ENCODE measurements at places on chromosomes 4 and X.
A peak's percentile ranks its signal among the peaks of the same experiment; 100 is the strongest.

DNA sequence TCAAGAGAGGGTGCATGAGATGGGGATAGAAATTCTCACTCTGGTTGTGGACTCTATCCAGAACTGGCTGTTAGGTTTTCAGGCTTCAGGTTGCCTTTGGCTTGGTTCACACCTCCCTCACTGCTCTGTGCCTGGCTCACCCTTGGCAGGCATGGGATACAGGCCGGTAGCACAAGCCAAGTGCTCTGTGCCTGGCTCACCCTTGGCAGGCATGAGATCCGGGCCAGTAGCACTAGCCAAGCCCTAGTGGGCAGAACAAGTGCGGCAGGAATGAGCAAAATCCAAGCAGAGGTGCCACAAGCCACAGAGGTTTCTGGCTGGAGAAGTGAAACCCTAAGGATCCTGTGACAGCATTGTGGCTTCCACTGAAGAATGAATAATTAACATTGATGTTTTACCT lies 1642.3 kb downstream of the C4orf33 start:
- no peak for DNase-seq

- DNase-seq, result no peak
Measured at GRCh38 chrX:143455046-143455445, 62.2 kb downstream of the SPANXN3 start.

- no peak for DNase-seq
Measured at GRCh38 chr4:24212642-24213041, 322.8 kb upstream of the PPARGC1A start.

GRCh38 chrX:34901761-34902160 lies 40.8 kb upstream of the FAM47B start:
- no peak for DNase-seq

DNA sequence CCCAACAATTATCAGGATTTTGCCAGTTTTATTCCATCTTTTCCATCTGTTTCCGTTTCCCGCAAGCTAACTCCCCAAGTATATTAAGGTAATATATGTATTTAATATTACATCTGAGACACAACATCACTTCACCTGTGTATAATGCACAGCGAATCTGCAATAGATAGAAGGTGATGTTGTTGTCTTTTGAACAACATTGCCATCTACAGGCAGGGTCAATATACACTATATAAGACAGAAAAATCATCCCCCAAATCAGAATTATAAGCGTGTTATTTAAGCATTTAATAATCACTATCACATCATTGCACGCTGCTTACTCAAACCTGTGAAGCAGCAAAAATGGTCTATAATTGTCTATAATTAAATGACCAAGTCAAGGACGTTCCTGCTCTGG lies 1115.5 kb downstream of the NLGN4X start:
- DNase-seq, result peak; percentile 35

DNA sequence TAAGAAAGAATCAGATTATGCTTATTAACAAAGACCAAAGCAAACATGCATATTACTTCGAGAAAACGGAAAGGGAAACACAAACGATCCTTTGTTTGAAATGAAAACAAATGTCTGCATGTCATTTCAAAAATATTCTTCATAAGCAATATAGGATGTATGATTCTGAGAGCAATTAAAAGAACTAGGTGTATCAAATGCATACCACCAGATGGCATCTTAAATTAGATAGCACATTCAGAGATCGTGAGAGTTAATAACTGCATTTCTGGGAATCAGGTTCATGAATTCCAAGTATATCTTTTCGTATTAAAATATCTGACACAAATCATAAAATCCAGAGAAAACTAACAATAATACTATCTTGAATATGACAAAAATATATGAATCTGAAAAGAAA lies 159.5 kb downstream of the PPP3CA start:
- DNase-seq, result no peak

DNA sequence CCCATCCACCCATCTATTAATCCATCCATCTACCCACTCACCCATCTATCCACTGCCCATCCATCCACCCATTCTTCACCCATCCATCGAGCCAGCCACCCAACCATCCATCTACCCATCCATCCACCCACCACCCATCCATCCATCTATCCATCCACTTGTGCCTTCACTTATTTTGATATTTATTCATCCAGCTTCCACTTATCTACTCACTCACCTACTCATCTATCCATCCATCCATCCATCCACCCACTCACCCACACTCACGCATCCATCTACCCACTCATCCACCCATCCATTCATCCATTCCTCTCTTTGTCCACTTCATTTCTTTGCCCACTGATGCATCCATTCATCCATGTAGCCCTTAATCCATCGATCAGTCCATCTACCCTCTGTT lies 72.9 kb upstream of the AFAP1 start:
- DNase-seq, result no peak

GRCh38 chr4:164012396-164013027 lies 518.0 kb downstream of the TMA16 start:
- no peak for DNase-seq

DNA sequence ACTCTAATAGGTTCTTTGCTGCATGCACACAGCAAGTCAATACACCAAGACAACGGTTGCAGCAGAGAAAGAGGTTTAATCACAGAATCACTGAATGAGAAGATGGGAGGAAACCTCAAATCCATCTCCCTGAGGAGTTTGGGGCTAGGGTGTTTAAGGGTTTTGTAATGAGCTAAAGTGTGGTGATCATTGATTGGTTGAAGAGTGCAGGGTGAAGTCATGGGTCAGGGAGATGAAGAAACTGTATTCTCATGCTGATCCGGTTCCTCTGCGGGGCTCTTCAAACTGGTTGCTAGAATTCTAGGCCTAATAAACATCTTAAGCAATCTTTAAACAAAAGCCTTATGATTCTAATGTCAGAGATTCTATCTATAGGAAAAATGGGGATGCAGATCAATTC lies 432.5 kb upstream of the FAM47C start:
- DNase-seq, result no peak

GRCh38 chrX:154486396-154487207 lies at the start of gene UBL4A:
UBL4A (minus strand) TSS chrX:154486615; CDS start chrX:154486584, 31 bp downstream.
- DNase-seq, result peak; percentile 45

DNA sequence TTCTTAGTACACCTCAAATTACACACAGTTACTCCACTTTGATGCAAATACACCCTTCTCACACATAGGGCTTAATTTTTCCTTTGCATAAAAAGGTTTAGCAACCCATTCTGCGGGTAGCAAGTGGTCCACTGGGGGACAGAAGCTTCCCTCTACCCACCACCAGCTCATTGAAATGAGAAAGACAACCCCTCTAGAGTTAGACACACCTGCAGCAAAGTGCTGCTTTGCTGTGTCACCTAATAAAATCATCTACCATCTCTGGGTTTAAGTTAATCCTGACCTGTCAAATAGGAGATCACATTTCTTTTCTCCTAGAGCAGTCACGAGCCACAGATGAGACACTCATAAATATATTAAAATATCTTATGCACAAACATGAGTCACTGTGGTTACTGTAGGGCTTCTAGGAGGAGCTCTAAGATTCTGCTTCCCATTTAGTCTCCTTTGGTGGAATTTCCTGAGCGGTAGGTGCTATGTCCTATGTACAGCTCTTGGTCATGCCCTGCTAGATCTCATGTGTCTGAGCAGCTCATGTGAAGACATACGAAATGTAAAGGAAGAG lies 11.9 kb downstream of the BMX start:
- DNase-seq, result no peak

- no peak for DNase-seq
Measured at GRCh38 chrX:129565046-129565650, 25.1 kb downstream of the OCRL start.

GRCh38 chr4:99483636-99484035 lies 27.2 kb upstream of the C4orf17 start:
- DNase-seq, result no peak

GRCh38 chrX:119482481-119483480 lies 14.5 kb downstream of the SLC25A5 start:
- DNase-seq, result peak; percentile 51

DNA sequence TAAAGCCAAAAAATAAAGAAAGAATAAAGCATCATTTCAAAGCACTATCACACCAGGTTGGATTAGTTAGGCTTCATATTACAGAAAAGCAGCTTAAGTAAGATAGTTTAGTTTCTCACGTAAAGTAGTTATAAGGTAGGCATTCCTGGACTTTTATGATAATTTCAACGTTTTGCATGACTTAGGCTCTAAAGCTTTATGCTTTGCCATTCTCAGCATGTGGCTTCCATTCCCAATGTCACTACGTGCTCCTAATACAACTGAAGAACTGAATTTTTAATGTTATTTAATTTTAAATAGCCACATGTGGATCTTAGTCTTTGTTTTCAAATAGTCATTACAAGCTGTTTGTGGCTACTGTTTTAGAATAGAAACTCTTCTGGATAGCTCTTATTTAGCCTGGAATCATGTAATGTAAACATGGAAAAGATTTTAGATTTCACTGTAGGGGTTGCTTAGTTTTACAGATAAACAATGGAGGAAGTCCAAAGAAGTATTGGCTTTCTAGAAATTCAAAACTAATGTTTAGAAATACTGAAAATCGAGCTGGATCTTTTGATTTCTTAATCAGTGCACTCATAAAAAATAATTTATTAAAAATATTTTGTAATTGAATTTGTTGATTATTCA lies 710.0 kb downstream of the IL1RAPL1 start:
- DNase-seq, result no peak

DNA sequence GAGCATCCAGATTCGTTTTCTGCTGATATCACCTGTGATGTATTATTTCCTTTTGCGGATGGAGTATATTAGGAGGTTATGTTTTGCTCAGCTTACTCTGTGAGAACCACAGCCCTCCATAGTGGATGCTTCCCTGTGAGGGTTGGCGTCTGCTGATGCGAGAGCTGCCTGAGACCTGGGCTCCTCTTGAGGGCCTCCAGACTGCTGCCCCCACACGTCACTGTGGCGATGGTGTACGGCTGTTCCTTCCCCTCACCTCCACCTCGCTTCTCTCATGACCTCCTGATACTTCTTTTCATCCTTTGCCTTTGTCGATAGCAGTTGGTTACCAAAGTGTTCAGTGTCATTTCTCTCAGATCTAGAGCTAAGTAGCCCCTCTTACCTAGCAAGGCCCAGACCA lies 71.7 kb downstream of the TNIP2 start:
- DNase-seq, result no peak

GRCh38 chrX:110248578-110248977 lies 69.3 kb downstream of the AMMECR1 start:
- no peak for DNase-seq

GRCh38 chrX:39866229-39866628 lies 231.5 kb downstream of the BCOR start:
- DNase-seq, result no peak

DNA sequence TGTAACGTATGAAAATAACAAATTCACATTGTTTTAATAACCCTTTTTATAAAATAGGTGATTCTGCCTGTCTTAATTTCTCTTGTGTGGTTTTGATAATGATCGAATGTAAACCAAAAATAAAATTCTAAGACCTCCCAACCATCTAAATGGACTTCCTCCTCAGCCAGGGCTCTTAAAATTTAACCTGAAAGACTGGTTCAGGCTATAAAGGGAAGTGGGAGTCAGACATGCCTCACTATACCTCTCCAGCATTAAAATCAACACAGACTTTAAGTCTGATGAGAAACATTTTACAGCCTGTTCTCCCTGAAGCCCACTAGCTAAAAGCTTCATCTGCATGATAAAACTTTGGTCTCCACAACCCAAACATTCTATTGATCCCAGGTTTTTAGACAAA lies 97.6 kb upstream of the STIM2 start:
- no peak for DNase-seq

DNA sequence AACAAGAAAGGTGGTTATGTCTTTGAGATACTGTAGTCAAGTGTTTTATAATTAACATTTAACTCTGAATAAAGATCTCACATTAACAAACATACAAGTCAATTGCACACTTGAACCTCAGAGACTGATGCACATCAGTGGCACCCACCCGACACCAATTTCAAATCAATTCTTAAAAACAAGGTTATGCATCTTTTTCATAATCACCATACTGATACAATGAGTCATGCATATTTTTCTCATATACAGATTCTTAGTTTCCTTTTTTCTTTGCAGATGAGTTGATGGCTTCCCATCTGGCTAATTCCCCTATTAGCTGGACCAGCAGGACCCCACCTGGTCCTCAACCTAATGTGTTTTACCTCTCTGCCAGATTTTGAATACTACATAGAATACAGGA lies 136.2 kb upstream of the RPL34 start:
- no peak for DNase-seq

DNA sequence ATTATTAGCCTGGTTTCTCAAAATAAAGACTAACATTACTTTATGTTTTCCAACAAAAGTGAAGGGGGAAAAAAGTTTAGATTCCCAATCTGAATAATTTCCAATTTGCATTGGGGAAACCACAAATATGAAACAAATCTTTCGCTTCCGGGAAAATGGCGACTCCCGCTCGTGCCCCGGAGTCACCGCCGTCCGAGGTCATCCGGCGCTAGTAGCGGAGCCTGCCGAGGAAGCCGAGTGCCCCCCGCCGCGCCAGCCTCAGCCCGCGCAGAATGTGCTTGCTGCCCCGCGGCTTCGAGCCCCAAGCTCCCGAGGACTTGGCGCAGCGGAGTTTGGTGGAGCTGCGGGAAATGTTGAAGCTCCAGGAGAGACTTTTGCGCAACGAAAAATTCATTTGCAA lies 75.0 kb upstream of the TMPRSS11A start:
- DNase-seq, result no peak
